ENCODE measurements at places on chromosomes 7 and 10.

DNA sequence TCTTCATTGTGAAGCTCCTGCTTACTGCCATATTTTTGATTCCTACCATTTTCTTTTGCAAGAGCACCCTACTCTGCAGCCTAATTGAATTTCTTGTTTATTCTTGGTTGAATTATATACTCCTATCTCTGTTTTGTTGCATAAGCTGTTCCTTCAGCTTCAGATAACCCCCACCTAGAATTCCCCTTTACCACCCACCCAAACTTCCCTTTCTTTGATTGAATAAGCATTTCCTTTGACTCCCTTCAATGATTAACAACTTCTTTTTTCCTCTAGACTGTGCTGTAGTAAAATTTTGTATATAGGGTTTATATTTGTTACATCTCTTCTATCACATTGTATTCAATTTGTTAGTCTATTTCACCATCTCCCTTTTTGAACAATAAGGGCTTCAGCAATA, 168.1 kb downstream of the GPR37 start:
- no peak for DNase-seq

GRCh38 chr7:45938626-45939302, 17.7 kb upstream of the IGFBP3 start:
- no peak for DNase-seq

GRCh38 chr10:124665980-124666379, 78.2 kb downstream of the FAM53B start:
- DNase-seq: no peak

DNA sequence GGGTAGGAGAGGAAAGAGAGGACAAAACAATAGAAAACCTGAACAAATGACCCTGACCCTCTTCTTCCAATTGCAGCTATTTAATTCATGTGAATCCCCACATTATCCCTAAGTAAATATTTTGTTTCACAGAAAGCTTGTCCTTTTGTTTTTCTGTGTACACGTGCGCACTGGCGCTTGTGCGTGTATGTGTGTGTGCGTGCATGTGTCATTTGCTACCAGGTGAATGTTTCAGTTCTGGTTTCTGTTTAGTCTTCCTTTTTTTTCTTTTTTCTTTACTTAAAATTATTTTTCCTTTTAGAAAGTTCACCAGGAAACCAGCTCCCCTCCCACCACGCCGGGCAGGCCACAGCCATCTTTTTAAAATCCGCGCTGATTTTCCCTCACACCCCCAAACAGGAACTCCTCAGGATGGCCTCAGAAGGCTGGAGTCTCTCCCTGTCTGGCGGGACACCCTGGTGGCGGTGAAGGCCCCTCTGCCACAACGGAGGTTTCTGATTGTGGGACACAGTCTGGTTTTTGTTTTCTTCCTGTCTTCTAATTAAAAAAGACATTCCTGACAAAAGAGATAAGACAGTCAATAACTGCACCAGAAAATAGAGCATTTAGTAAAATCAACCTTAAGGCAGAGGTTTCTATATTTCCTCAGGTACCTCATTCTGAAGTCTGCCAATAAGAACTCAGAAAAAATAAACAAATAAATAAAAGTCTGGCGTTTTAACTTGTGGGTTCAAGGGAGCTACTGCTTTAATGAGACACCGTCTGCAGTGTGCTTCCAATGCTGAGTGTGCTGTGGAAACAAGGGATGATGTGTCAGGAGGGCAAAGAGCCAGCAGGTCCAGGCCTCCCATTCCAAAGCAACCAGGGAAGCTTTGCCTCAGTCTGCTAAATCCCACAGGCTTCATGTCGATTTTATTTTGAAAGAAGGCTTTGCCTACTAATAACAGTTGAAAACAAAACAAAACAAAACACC, 17.4 kb downstream of the IRF5 start:
- no peak for DNase-seq

GRCh38 chr10:124701881-124702656, 42.1 kb downstream of the FAM53B start:
- DNase-seq: no peak

GRCh38 chr10:119541046-119541445, 1.5 kb downstream of the RGS10 start:
- no peak for DNase-seq

DNA sequence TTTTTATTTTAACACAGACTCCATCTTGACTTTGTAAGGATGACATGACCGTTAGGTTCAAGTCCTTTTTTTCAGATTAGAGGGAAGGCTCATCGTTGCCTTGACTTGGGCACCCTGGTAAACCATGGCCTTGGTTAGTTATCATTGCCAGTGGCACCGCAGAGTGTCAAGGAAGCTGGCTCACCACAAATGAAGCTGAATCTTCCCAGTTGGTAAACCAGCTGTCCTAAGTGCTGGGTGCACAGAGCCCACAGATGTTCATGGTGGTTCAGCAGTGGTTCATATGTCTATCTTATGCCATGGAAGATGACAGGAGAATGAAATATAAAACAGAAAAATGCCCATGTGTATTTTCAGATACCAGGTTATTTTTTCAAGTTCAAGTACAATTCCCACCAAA, 273.6 kb downstream of the PLXDC2 start:
- no peak for DNase-seq

DNA sequence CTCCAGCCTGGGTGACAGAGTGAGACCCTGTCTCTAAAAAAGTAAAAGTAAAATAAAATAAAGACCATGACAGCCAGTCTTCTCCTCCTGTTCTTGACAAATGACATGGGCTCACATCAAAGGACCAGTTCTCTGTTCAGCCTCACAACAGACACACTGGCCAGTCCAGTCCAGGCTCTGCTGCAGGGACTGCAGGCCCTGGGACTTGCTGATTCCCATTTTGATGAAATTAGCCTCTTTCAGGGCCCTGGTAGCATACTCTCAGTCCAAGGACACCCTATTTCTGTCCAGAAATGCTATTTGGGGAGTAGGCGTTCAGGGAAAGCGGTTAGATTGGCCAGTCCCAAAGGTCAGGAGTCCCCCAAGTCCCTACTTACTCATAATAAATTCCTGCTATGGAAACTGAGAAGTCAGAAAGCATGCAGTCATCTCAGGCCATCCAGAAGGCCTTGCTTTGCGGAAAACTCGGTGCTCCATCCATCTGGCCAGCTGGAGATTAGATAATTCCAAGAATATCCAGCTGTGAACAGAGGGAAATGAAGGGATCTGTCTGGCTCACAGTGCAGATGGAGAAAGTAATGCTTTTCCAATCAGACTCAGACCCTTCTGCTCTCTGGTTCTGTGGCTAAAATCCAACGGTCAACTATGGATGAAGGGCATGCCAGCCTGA, 74.4 kb downstream of the RAB11FIP2 start:
- DNase-seq: no peak

GRCh38 chr7:66790196-66790595, 49.7 kb downstream of the RABGEF1 start:
- no peak for DNase-seq

- no peak for DNase-seq
Measured at GRCh38 chr7:22700559-22701002, 26.4 kb upstream of the IL6 start.

DNA sequence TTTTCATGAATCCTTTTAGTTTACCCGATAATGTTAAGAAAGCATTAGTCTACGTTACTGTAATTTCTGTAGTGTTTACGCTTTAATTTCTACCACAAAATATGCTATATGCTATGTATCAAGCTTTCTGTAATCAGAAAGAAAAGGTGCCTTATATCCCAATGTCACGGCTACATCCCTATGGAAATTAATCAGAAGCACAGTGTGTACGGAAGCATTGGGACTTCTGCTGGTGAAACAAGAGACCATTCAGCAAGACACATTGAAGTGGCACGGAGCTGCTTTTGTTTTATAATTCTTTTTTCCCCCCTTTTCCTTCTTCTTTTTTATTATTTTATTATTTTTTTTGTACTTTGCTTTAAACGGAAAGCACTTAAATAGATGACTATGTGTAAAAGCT, 31.2 kb upstream of the SH2B2 start:
- DNase-seq: no peak

GRCh38 chr10:14598809-14599764, 175.6 kb downstream of the FAM107B start:
- DNase-seq: no peak

GRCh38 chr7:148265896-148266295, 324.7 kb upstream of the C7orf33 start:
- no peak for DNase-seq

DNA sequence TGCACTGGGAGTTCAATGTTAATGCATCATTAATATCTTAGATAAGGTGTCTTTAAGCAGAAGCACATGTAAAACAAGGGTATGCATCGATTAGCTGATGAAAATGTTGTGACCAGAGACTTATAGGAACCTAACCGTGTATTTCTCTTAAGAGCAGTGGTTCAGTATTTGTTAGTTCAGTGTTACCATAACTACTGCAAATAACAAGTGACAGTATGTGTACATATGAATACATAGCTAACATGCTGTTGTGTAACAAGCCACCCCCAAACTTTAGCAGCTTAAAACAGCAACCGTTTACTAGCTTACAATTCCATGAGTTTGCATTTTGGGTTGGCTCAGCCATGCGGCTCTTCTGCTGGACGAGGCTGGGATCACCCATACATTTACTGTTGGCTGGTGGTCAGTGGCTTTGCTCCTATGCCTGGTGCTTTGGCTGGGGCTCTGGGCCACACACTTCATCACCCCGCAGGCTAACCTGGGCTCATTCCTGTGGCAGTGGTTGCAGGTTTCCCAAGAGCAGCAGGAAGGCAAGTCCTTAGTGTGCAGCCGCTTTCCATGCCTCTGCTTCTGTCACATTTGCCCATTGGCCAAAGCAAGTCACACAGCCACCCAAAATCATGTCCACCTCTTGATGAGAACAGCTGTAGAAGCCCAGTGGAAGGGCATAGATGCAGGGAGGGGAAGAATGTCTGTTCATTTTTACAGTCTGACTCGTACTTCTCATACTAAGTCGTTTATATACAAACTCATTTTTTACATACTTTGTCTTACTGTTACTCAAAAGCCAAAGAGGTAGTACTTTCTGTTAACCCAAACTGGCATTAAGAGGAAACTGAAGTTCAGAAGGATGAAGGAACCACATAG, 103.3 kb upstream of the GATA3 start:
- DNase-seq: no peak

- DNase-seq: peak; percentile 33
Measured at GRCh38 chr7:130486114-130486953, 5.6 kb upstream of the MEST start.

DNA sequence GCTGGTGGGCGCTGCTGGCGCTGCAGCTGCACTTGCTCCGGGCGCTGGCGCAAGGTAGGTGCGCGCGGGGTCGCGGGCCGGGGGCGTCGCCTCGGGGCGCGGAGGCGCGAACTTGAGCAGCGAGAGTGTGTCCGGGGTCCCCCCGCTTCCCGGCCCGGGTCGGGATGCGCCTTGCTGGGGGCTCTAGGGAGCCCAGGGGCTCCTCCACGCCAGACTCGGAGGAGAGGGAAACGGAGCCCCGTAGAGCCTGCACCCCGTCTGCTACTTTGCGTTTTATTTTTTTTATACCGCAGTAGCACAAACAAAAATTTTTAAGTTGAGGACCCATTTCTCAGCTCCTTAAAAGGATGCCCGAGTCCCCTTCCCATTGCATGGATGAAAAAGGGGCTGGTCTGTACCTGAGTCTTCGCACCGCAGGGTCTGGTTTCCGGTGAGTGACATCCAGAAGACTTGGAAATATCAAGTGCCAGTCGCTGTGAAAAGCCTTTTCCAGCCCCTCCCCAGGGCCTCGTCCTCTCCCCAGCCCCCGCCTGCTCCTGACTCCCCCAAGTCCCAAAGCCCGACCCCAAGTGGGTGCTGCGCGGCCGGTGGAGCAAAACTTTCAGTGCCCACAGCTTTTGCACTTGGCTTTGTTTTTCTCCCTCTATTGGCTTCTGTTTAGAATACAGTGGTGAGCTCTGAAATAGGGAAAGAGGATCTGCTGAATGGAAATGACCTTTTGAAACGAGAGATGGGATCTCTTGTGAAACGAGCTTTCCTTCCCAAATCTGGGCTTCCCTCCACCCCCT, 973 bp downstream of the SDK1 start:
- no peak for DNase-seq

GRCh38 chr7:151757274-151757673, 119.6 kb downstream of the PRKAG2 start:
- DNase-seq: no peak

DNA sequence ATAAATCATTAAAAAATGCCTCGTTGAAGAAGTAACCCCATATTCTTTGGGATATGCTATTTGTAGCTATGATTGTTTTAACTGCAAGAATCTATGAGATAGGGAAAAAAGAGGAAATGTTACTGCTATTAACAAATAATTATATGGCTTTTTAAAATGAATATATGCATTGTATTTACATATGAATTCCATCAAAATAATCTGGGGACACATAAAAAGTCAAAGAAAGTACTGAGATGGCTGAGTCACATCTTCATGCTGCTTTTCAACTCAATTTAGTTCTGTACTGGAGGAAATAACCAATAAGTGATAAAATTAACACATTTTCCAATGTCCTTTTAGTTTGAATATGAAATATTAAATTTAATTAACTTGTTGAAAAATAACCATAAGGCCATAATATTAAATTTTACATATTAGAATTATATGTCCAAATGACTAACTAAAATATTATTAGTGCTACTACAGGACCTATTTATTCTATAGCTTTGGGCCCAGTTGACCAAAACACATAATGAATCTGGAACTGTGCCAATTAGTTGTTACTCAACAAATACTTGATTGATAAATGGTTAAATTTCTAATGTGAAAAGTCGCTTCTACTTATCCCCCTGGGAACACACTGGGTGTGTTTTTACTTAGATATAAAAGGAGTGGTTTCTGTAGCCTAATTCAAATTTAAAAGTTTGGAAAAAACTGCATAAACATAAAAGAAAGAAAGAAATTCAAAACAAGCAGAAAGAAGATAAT, 214.6 kb upstream of the PFKP start:
- DNase-seq: no peak

GRCh38 chr7:605661-606450, 86.2 kb upstream of the PDGFA start:
- DNase-seq: no peak

- no peak for DNase-seq
Measured at GRCh38 chr10:114437473-114438292, 33.4 kb upstream of the AFAP1L2 start.

GRCh38 chr7:16564909-16565426, 38.3 kb downstream of the LRRC72 start:
- no peak for DNase-seq
